ENCODE measurements at places on chromosomes 12 and 14.

DNA sequence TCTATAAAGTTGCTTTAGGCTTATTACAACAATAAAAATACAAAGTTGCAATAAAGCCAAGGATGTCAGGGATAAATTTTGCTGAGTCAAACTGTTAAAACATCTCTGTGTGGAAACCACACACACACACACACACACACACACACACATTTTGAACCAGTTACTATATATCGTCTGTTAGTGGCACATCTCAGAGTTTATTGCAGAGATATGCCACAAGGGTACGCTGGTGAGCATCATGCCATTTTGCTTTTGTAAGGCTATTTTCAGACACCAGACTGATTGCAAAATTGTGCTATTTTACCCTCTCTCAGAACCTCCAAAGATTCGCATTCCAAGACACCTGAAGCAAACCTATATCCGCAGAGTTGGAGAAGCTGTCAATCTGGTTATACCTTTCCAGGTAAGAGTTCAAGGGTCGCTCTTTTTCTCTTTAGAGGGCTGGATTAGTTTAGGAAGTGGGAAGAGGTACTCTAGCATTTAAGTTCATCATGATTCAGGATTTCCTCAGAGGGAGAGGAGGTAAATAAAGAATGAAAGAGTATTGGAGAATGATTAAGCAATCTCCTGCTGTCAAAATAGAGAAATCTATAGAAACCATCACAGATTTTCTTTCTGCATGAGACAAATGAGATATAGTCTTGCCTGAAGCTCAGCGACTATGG is 27.3 kb upstream of the CHPT1 start:
- DNase-seq: no peak

GRCh38 chr12:119684711-119685369 is 16.9 kb downstream of the PRKAB1 start:
- DNase-seq: no peak

DNA sequence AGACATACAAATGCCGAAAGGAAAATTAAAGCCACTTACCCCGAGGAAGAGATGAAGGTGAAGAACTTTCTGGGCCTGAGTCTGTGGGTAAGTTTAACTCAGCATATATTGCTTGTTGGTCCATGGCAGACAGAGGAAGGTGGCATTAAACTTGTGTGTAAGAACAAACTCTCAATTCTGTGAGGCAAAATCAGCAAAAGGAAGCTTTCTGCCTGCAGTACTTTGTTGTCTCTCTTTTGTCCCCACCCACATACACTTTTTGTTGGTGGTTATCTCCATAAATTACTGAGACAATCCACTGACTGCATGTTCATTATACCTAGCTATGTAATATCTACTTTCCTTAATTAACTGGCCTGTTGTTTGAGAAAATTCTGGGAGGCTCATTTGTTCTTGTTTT is at the start of gene KLRB1:
Gene KLRB1 (minus strand): TSS at position 201 of the 400 bp plus-strand sequence. CDS start 77 bp downstream, at position 124.
- DNase-seq: no peak

DNA sequence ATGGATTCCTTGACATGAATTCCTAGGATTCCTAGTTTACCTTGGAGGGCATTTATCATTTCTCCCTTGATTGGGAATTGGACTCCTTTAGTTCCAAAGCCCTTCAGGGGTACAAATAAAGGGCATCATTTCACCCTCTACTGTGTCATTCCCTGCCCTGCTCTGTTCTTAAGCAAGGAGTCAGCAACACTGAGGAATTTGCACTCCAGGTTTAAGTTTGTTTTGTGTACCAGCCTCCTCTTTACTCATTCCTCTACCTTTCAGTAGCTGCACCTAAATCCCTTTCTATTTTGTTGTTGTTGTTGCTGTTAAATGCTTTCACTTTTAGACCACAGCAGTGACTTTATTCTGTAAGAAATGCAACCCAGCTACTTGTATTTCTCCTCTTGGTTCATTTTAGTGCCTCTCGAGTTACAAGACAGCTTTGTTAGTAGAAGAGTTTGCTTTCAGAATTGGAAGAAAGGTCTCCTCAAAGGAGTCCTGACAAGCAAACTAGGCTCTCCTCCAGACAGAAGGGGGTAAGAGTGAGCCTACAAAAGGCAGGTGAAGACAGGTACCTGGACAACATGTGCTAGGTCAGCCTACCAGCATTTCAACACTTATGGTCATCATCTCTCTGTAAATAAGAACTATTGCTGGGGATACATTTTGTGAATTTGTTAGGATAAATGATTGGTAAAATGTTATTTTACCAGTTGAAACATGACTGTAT is 90.0 kb downstream of the RMST start:
- DNase-seq: no peak

GRCh38 chr12:19614601-19615383 is 175.5 kb downstream of the AEBP2 start:
- no peak for DNase-seq

DNA sequence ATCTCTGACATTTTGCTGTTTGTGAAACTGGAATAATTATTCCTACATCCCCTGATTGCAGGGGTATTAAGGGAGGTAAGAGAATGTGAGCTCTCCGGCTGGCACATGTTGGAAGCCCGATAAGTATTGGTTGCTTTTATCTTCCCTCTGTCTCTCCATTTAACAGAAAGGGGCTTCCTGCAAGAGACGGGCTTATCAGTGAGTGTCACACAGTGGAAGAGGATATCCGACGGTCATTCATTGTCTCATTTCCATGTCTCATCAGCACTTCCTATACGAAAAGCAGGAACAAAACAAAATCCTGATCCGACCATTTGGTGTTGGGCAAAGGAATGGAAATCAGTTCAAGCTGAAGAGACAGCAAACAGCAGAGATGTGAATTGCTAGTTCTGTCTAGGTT is 10.7 kb downstream of the DYRK4 start:
- DNase-seq: no peak

GRCh38 chr12:28973491-28973890 is 175.6 kb upstream of the FAR2 start:
- no peak for DNase-seq

GRCh38 chr12:1576410-1577241 is 17.8 kb downstream of the FBXL14 start:
- no peak for DNase-seq

GRCh38 chr14:90288651-90289355 is 32.5 kb downstream of the PSMC1 start:
- no peak for DNase-seq

DNA sequence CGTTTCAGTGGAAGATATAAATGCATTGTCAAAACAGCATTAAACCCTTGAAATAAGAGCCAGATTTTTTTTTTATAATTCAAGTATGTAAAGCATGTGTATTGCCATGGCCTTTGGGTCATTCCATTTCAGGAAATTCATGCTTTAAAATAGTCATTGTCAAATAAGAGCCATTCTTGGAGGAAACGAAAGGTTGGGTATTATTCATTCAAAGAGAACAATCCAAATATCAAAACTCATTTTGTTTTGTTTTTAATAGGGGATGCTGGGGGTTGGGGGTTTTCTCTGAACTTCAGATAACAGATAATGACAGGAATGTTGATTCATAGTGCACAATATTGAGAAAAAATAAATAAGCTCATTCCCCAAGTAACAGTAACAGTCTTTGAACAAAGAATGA is 174.4 kb upstream of the NUDT4 start:
- no peak for DNase-seq

GRCh38 chr14:22906073-22906472 is 12.9 kb downstream of the RBM23 start:
- DNase-seq: no peak

GRCh38 chr12:64088431-64089349 is 133.4 kb downstream of the KICS2 start:
- no peak for DNase-seq

DNA sequence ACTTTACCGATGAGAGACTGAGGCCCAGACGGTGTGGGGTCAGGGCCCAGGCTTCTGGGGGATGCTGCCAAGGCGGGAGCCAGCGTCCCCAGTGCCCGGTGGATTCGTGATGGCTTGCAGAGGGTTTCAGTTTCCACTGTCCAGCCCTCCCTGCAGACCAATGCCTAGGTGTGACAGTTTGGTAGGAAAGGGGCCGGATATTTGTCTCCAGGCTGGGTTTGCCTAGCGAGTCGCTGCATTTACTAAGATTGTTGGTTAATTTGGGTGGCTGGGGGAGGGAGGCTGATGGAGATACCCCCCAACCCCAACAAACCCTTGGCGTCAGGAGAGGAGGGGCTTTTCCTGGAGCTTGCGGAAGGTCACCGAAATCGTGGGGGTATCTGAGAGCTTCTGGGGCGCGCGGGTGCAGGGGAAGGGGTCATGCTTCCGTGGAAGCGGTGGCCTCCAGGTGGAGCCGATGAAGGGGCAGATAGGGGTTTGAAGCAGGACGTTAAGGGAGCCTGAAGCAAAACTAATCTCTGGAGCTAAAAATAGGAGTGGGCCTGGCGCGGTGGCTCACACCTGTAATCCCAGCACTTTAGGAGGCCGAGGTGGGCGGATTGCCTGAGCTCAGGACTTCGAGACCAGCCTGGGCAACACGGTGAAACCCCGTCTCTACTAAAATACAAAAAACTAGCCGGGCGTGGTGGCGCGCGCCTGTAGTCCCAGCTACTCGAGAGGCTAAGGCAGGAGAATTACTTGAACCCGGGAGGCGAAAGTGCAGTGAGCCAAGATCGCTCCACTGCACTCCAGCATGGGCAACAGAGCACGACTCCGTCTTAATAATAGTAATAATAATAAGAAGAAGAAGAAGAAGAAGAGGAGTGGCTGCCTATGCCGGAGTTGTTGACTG is 1.1 kb upstream of the CDC42BPB start:
- DNase-seq: no peak

DNA sequence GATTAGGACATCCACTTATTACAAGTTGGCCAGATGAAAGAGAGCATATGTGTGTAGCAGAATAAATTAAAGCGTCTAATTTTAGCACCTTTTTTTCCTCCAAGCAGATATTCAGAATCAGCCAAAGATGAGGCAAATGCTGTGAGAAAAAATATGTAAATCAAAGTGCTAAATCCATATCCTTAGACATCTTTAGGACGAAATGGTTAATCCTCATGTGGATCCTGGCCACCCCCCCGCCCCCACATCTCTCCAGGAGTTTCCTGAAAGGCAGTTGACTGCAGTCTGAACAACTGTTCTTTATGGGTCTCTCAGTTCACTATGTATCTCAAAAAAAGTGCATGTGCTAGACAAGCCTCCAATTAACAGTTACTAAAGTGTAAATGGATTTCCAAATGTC is 1768.1 kb upstream of the SEL1L start:
- no peak for DNase-seq

GRCh38 chr14:100299238-100299560 is 7.0 kb downstream of the SLC25A29 start:
- no peak for DNase-seq

GRCh38 chr14:20179880-20180279 is 10.8 kb upstream of the OR11G2 start:
- no peak for DNase-seq

GRCh38 chr14:37695866-37696265 is 100.4 kb downstream of the TTC6 start:
- no peak for DNase-seq

DNA sequence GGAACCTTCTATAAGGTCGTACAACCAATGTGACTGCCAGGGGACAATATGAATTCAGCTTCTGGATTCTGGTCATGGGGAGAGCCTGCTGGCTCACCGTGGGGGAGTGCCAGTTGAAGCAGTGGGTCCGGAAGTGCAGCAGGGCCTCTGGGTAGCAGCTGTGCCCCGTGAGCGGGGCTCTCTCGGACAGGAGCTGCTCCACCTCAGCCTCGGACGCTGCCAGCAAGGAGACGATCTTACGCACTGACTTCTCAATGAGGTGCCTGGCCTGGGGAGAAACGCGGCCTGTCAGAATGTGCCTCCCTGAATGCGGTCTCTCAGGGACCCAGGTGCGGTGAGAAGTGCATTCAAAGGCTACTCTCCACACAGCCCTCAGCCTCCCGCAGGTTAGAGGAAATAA is 42.0 kb downstream of the LGMN start:
- DNase-seq: no peak

DNA sequence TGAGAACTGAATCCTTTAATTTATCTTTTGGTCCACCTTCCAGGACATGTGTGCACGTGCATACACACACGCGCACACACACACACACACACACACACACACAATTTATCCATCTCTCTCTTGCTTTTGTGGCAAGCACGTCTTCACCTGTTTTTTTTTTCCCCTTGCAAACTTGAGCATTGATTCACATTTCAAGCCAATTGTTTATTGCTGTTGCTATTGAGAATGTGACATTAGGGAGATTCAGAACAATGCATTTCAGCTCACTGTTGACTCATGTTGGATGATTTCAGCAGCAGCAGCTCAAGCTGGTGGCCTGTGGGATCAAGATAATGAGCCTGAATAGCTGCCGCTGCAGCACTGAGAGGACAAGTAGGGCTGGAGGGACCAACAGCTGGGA is 128.9 kb downstream of the SNAPC1 start:
- no peak for DNase-seq

- no peak for DNase-seq
Observed at GRCh38 chr12:6228535-6229223, 28.5 kb downstream of the CD9 start.

DNA sequence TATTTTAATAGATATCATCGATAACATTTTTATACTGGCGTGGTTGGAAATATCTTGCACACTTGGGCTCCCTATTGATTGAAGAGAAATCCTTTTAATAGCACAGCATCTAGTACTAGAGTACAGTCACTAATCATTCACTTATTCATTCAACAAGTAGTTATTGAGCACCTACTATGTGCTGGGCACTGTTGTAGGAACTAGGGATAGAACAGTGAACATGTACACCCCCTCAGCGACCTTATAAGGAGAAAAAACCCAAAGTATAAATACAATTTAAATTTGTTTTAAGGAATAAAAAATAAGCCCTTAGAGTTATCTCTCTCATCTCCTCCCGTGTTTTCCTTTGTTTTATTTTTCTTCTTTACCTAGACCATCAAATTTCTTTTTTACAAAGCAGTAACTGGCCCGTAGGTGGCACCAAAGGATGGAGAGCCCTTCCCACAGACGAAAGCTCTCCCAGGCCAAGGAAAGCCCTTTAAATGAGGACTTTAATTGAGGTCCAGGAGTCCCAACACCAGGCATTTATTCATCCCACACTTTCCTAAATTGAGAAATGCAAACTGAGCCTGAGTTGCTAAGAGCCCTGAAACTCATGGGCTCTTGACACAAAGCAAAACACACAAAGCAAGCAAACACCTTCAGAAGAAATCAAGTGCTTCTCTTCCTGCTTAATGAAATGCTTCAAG is 29.0 kb downstream of the PEBP1 start:
- no peak for DNase-seq

GRCh38 chr12:5773550-5773949 is 171.5 kb downstream of the ANO2 start:
- DNase-seq: no peak

- DNase-seq: peak; percentile 81
Observed at GRCh38 chr14:106268013-106268727, 741.8 kb downstream of the TMEM121 start.

All from naive thymus-derived CD8-positive, alpha-beta T cell (primary cell).